ENCODE measurements at places on chromosomes 2 and 18. TPM values are rescaled to one million over a fixed set of nuclear protein-coding genes. Genes with fewer than 3 reads are reported as not detected.

Gene SOX11
- polyA plus RNA-seq: not detected

Gene MYOM1
- polyA plus RNA-seq: 2.1 TPM

GRCh38 chr2:42602218-42602875, 33.9 kb downstream of the MTA3 start:
- H3K27me3 ChIP-seq: no peaks in the 10 kb centered on the region
- no peak for DNase-seq
- no peaks in the 10 kb centered on the region for H3K36me3 ChIP-seq
- H3K4me3 ChIP-seq: no peak overlapping the region
- H3K4me1 ChIP-seq: no peaks in the 10 kb centered on the region

DNA sequence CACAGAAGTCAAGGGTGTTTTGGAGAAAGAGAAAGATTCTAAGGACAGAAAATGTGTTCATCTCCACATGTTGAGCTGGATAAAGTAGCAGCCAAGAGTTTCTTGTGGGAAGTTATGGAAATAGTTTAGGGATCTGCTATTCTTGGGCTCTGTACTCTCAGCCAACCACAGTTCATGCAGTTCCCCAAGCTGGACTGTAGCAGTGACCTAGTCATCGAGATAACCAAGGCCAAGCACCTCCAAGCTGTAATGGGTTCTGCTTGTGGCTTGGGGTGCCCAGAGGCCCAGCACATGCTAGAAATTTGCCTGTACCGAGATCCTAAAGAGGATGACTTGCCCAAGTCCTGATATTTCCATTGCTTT, 91.9 kb upstream of the RASGRP3 start:
- no peak overlapping the region for H3K4me3 ChIP-seq
- DNase-seq: no peak
- H3K27ac ChIP-seq: no peak overlapping the region
- no peaks in the 10 kb centered on the region for H3K36me3 ChIP-seq
- no peaks in the 10 kb centered on the region for H3K27me3 ChIP-seq

GRCh38 chr2:101025561-101025960, 23.5 kb downstream of the RPL31 start:
- no peak overlapping the region for H3K27ac ChIP-seq
- no peak overlapping the region for H3K4me3 ChIP-seq
- H3K36me3 ChIP-seq: peaks cover 10% of the 10 kb centered on the region
- H3K4me1 ChIP-seq: no peaks in the 10 kb centered on the region
